ENCODE measurements at places on chromosomes 5 and 9. TPM values are rescaled to one million over a fixed set of nuclear protein-coding genes. Genes with fewer than 3 reads are reported as not detected.

The SLC34A3 gene
- 0.33 TPM for total RNA-seq

The PIP5KL1 gene
- not detected for total RNA-seq

The PCDHGA11 gene
- total RNA-seq, result 8.0 TPM

DNA sequence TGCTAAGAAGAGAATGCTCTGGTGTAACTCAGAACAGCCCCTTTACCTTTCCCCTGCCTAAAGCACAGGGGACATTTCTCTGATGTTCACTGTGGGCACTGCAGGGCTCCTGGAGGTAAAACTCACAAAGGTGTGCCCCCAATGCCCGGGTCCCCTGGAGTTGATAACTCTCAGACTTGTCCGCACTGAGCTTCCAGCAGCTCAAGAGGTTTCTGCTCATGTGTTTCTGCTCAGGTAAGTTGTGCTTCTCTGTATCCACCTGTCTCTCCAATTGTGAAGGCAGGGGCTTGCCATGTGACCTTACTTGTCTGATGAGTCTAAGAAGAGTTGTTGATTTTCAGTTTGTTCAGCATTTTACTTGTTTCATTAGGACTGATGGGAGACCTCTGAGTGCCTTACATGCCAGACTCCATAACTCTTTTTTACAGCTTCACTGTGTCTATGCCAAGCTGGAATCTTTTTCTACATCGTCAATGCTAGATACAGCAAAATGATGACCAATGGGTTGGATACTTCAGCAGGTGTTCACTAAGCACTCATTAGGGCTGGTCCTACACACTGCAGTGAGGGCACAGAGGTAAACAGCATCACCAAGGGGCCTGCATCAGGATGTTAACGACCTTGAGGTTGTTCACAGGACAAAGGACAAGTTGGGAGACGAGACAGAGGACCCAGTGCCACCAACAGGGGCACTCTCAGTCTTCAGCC, 56.4 kb downstream of the MRPL36 start:
- no peak overlapping the region for H3K4me3 ChIP-seq
- no peaks in the 10 kb centered on the region for H3K27me3 ChIP-seq
- no peaks in the 10 kb centered on the region for H3K36me3 ChIP-seq
- DNase-seq, result no peak

GRCh38 chr9:109922617-109923470, 142.8 kb downstream of the PALM2AKAP2 start:
- no peak for DNase-seq
- no peak overlapping the region for H3K27ac ChIP-seq

DNA sequence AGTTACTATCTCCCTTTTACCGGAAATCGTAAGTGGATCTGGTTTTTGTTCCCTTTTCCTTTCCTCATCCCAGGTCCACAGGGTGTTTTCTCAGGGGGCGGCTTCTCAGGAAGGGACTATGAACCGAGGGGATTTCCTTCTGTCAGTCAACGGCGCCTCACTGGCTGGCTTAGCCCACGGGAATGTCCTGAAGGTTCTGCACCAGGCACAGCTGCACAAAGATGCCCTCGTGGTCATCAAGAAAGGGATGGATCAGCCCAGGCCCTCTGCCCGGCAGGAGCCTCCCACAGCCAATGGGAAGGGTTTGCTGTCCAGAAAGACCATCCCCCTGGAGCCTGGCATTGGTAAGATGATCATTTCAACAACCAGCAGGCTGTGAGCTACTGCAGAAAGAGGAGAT, 75.8 kb downstream of the GOLPH3 start:
- DNase-seq, result no peak
- H3K4me1 ChIP-seq, result no peaks in the 10 kb centered on the region
- H3K27me3 ChIP-seq, result no peaks in the 10 kb centered on the region

The TENT4A gene
- total RNA-seq, result 35.6 TPM

DNA sequence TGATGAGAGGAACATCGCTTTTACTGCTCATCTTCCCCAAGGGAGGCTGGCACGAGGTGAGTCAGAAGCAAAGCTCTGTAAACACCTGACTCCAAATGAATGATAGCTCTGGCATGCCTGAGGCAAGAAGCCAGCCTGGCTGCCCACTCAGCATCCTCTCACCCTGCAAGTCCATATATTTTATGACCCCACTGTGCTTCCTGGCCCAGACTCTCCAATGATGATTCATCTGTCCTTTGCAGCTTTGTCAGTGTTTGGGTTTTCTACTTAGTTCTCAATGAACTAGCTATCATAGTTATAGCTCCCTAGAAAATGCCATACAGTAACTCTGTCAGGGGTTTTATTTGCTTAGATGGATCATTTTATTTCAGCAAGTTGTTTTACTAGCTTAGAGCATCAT, 52.1 kb upstream of the FSTL4 start:
- H3K27me3 ChIP-seq, result no peaks in the 10 kb centered on the region
- no peaks in the 10 kb centered on the region for H3K4me1 ChIP-seq
- H3K27ac ChIP-seq, result no peak overlapping the region
- H3K4me3 ChIP-seq, result no peak overlapping the region
- DNase-seq, result no peak

GRCh38 chr5:160643616-160644240, 208.3 kb downstream of the ATP10B start:
- no peaks in the 10 kb centered on the region for H3K27me3 ChIP-seq
- no peak for DNase-seq
- no peak overlapping the region for H3K4me3 ChIP-seq
- H3K27ac ChIP-seq, result no peak overlapping the region

The GKAP1 gene
- 22.0 TPM for total RNA-seq

The SURF2 gene
- 29.2 TPM for total RNA-seq

DNA sequence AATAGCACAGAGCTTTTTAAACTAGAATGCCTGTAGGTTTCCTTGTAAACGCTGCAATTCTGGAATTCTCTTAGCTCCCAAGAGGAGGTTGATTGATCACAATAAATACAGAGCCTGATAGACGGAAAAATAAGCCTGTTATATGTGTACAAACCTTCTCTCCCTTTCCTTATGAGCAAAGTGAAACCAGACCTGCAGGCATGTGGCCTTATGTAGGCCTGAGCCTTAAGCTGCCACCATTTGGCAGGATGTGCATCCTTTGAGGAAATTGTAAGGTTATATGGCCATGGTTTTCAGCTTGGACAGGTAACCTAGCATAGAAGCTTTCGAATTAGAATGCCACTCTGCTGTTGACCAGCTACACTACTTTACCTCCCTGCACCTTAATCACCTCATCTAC, 49.1 kb downstream of the PRKACG start:
- H3K36me3 ChIP-seq, result no peaks in the 10 kb centered on the region
- no peak overlapping the region for H3K4me3 ChIP-seq
- no peak overlapping the region for H3K27ac ChIP-seq

The UGT3A1 gene
- not detected for total RNA-seq

DNA sequence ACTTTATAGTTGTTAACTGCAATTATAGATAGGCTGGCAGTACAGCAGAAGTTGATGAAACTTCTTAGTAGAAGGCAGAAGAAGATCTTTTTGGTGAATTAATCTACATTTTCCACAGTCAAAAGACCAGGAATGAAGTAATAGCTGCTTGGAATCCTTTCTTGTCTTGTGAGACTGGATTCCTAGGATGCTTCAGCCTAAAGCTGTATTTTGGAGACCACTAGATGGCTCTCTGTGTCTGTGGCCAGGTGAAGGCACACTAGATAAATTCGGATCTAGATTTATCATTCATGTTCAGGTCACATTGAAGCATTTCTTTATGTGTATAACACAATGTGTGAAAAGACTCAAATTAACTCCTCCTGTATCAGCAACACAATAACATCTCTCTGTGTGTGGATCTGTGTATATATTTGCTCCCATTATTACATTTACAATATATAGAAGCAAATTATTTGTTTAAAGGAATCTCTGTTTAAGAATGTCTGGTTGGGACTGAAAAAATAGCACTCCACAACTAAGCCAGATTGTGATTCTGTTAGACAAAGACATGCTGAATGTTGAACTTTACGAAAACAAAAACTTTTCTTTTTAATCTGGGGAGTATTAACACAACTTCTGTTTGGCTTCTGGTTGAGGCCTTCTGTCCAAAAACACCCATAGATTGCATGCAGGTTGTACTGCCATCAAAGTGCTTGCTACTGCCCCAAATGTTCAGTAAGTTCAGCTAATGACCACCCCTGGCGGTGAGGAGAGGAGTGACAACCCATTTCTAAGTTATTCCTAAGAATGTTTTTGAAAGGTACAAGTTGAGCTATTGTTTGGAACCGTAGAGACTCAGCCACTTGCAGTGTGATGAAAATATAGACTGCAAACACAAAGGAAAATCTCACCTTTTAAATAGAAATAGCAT, 10.6 kb downstream of the GRIN3A start:
- no peak overlapping the region for H3K4me3 ChIP-seq
- H3K36me3 ChIP-seq, result no peaks in the 10 kb centered on the region
- H3K27ac ChIP-seq, result no peak overlapping the region
- H3K27me3 ChIP-seq, result no peaks in the 10 kb centered on the region

The SPATA31E1 gene
- not detected for total RNA-seq

DNA sequence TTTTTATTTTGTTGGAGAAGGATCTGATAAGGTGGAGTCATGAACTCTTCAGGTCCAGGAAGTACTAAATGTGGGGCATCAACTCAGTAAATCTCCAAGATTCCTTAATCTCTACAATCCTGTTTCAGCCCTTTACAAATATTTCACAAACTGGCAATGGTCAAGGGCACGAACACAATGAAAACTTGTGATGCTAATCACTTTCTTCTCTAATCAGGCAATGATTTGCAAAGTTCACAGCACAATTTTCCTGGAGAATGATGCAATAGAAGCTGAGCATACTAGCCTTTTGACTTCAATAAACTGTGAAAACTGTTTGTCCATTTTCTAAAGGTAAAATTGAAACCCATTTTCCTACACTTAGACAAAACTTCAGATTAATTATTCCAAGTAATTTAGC, 16.9 kb downstream of the GDF9 start:
- no peak overlapping the region for H3K4me3 ChIP-seq
- DNase-seq, result no peak
- H3K27ac ChIP-seq, result no peak overlapping the region
- no peaks in the 10 kb centered on the region for H3K36me3 ChIP-seq
- no peaks in the 10 kb centered on the region for H3K4me1 ChIP-seq

GRCh38 chr5:23820765-23821471, 313.5 kb downstream of the PRDM9 start:
- H3K4me3 ChIP-seq, result no peak overlapping the region
- no peaks in the 10 kb centered on the region for H3K27me3 ChIP-seq
- H3K4me1 ChIP-seq, result no peaks in the 10 kb centered on the region
- DNase-seq, result no peak
- no peak overlapping the region for H3K27ac ChIP-seq

The TPPP gene
- total RNA-seq, result 8.7 TPM

The DCAF12 gene
- total RNA-seq, result 31.7 TPM

- H3K36me3 ChIP-seq, result no peaks in the 10 kb centered on the region
- no peaks in the 10 kb centered on the region for H3K27me3 ChIP-seq
- H3K4me1 ChIP-seq, result no peaks in the 10 kb centered on the region
- DNase-seq, result no peak
- H3K4me3 ChIP-seq, result no peak overlapping the region
- H3K27ac ChIP-seq, result no peak overlapping the region
These were observed 448.4 kb downstream of the PSAT1 start for GRCh38 chr9:78745331-78745730.

- no peaks in the 10 kb centered on the region for H3K36me3 ChIP-seq
- no peak overlapping the region for H3K27ac ChIP-seq
- no peak overlapping the region for H3K4me3 ChIP-seq
- DNase-seq, result no peak
- no peaks in the 10 kb centered on the region for H3K27me3 ChIP-seq
These were observed 471.2 kb upstream of the ACTBL2 start for GRCh38 chr5:57953792-57954191.

DNA sequence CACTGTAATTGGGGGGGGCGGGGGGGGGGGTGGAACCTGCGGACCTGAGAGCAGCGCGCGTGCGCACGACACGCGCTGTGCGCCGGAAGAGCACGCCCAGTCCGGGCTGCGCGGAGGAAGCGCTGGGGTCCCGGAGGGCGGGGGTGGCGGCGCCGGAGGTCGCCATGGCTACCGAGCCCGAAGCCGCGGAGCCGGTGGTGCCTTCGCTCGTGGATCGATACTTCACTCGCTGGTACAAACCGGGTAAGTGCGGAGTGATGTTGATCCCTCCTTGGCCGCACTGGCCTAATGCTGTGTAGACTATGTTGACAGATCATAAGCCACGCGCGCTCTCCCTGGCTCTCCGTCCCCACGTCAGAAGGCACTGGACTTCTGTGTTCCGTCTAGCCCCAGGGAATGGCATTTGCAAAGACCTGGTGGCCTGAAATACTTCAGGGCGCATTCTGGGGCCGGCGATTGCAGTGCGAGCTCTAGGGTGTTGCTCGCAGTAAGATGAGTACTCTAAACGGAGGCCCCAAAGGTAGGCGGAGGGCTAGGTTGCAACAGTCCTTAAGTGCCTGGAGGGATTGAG, at the start of gene ABITRAM:
Gene ABITRAM, plus strand, starts transcription at position 78 of the 571 bp plus-strand sequence. Its CDS starts 87 bp downstream, at position 165.
- H3K27me3 ChIP-seq, result no peaks in the 10 kb centered on the region
- H3K4me1 ChIP-seq, result peaks cover 48% of the 10 kb centered on the region
- H3K4me3 ChIP-seq, result peak within 1 kb of the TSS; percentile 76
- peaks cover under 1% of the 10 kb centered on the region for H3K36me3 ChIP-seq
- DNase-seq, result peak; percentile 73
- peak within 1 kb of the TSS; percentile 89 for H3K27ac ChIP-seq

DNA sequence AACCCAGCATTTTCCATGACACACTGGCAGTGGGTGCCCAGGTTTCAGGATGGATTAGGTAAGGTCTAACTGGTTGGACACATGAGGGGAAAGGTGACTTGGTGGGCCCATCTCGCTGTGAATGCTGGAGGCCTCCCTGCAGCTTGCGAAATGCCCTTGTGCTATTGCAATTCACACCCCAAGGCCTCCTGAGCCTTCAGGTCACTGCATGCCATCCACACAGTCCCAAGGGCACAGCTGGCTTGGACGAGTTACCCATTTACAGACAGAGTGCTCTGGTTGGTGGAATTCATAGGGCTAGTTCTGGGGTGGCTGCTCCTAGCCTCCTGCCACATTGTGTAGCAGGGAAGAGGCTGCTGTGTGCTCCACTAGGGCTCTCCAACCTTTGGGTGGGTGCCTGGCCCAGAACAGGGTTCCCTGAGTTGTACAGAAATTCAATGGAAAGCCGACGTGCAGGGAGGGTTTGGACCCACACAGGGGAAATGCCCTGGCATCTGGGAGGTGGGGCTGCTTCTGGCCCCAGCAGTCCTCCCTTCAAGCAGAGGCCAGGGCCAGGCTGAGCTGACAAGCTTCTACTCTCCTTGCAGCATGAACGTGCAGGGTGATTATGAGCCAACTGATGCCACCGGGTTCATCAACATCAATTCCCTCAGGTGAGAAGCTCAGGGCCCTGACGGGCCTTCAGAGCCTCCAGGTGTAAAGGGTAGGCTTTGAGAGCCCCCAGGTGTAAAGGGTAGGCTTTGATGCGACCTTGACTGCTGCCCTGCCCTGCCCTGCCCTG, 54.3 kb downstream of the ASS1 start:
- H3K27me3 ChIP-seq, result no peaks in the 10 kb centered on the region
- no peaks in the 10 kb centered on the region for H3K4me1 ChIP-seq
- no peak overlapping the region for H3K4me3 ChIP-seq
- H3K27ac ChIP-seq, result no peak overlapping the region

- no peak overlapping the region for H3K4me3 ChIP-seq
- no peak overlapping the region for H3K27ac ChIP-seq
- no peak for DNase-seq
- H3K4me1 ChIP-seq, result peaks cover 58% of the 10 kb centered on the region
- no peaks in the 10 kb centered on the region for H3K36me3 ChIP-seq
These were observed 2.1 kb upstream of the PRDM12 start for GRCh38 chr9:130662099-130662969.

GRCh38 chr5:53643445-53643844, 83.0 kb downstream of the NDUFS4 start:
- no peak overlapping the region for H3K27ac ChIP-seq
- no peaks in the 10 kb centered on the region for H3K36me3 ChIP-seq
- no peaks in the 10 kb centered on the region for H3K4me1 ChIP-seq
- no peak overlapping the region for H3K4me3 ChIP-seq
- DNase-seq, result no peak
- no peaks in the 10 kb centered on the region for H3K27me3 ChIP-seq

The UIMC1 gene
- 32.8 TPM for total RNA-seq
